ENCODE measurements at places on chromosomes 4 and X.

GRCh38 chr4:89056292-89056952 is 563 bp downstream of the FAM13A start:
- DNase-seq = no peak

DNA sequence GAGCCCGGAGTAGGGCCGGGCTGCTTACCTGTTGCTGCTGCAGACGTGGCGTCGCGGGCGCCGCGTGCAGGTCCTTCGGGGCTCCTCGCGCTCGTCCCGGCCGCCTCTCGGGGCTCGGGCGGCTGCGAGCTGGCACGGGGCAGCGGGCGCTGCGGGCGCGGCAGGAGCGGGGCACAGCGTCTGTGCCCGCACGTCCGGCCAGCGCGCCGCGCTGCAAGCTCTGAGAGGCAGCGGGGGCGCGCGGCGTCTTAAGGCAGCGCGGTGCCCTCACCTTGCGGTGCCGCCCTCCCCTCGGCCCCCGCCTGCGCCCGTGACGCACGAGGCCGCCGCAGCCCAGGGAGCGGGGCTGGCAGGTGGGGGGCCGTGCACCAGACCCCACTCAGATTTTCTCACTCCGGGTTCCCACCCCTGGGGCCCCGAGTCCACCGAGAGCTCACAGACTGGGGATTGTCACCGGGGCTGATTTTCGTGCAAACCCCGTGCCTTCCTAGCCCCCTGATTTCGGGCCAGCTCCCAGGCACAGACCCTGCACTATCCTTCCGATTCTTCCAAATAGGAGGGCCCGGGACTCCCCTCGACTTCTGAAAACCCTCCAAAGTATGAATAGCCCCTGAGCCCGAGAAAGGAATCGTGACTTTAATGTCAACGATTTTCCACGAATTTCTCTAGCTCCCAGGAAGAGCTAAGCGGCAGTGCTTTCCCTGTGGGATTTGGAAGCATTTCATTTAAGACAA is at the start of gene GPR101:
Gene GPR101, minus strand, starts transcription at position 222 of the 734 bp plus-strand sequence. CDS start 2,321 bp downstream, outside the sequence.
- DNase-seq = no peak

DNA sequence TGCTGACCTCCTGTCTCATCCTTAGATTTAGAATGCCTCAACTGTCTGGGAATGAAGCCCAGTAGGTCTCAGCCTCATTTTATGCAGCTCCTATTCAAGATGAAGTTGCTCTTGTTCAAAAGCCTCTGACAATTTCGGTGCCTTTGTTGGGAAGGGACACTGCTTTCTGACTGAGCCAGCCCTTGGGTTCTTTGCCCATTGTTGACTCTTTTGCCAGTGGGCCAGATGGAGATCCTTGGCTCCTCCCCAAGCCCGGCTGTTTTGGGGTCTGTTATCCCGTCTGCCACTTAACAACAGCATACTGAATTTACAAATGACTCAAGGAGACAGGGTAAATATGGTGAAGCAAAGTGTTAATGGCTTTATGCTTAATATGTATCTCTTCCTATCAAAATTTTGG is 58.3 kb upstream of the PRKX start:
- DNase-seq = no peak

GRCh38 chr4:11724731-11725130 is 296.0 kb upstream of the HS3ST1 start:
- DNase-seq = no peak

DNA sequence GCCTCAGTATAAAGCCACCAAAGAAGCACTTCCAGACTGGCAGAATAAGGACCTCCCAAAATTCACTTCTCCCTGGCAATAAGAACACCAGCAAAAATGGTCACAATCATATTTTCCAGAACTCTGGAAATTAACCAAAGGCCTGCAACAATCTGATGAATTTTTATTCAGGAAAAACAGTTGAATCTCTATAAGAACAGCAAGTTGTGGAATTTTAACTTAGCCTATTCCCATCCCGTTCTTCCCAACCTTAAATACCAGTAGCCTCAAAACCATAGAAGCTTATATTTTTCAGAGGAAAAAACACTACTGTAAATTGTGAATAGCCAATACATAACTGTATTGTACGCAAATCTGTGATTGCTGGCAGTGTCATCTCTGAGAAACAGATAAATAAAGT is 67.9 kb downstream of the COL25A1 start:
- no peak for DNase-seq

DNA sequence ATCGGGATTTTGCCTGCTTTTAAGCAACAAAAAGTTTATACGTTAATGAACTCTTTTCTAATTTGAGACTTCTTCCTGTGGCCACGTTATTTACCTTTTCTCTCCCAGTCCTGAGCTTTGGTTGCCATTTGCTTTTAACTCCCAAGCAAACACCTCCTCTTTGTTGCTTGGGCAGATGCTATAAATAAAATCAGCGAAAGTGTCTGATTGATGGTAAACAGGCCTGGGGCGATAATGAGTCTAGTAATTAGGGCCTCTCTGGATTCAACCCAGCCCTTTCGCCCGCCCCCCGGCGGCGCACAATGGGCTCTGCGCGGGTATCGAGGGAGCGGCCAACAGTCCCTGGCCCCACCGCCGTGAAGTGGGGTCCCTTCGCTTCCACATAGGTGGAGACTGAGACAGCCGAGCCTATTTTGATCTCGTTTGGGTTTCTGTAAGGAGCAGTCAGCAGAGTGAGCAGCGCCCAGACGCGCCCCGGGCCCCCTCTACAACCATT is 790 bp downstream of the CLGN start:
- DNase-seq = no peak

GRCh38 chr4:58617226-58617625 is 1507.0 kb upstream of the IGFBP7 start:
- DNase-seq = no peak

- peak; percentile 93 for DNase-seq
Measured at GRCh38 chrX:131734621-131735020, 190.7 kb downstream of the OR13H1 start.

GRCh38 chr4:16111533-16111932 is 27.7 kb upstream of the PROM1 start:
- DNase-seq = no peak

- no peak for DNase-seq
Measured at GRCh38 chrX:131257367-131257766, 31.7 kb downstream of the IGSF1 start.

- no peak for DNase-seq
Measured at GRCh38 chrX:49850028-49850427, 20.9 kb downstream of the PAGE4 start.

DNA sequence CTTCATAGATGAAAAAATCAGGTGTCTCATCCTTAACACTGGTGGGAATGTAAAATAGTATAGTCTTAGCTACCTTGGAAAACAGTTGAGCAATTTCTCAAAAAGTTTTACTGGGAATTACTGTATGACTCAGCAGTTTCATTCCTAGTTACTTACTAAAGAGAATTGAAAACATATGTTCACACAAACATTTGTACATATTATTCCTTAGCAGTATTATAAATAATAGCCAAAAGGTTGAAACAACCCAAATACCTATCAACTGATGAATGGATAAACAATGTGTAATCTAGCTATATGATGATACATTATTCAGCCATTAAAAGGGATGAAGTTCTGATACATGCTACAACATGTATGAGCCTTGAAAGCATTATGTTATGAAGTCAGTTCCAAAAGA is 41.7 kb downstream of the RBM46 start:
- no peak for DNase-seq

DNA sequence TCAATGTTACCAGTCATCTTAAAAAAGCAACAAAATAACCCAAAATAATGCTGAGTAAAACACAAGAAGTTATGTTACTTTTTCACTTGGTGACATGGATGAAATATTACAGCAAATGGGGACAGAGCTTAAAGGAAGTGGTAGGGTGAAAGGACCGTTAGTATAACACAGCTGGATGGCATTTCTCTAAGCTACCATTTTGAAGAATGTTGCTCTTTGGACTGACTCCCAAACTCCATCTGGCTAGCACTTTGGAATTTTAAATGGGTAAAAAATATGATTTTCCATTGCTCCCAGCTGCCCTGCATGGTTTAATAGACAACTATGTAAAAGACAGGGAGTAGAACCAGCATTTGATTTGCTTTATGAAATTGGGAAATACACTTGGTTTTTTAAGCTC is 27.6 kb downstream of the CLCN5 start:
- no peak for DNase-seq

DNA sequence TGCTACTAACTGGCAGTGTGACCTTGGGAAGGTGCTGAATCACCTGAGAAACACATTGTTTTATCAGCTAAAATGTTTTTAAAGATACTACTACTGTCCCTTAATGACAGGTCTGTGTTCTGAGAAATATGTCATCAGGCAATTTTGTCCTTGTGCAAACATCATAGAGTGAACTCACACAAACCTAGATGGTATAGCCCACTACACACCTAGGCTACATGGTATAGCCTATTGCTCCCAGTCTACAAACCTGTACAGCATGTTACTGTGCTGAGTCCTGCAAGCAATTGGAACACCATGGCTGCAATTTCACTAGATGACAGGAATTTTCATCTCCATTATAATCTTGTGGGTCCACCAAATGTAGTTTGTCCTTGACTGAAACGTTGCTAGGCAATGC is 101.3 kb upstream of the GUCY1A1 start:
- DNase-seq = no peak

GRCh38 chr4:69054578-69055200 is 41.6 kb upstream of the UGT2B7 start:
- DNase-seq = no peak

GRCh38 chr4:54165438-54165837 is 63.7 kb upstream of the PDGFRA start:
- no peak for DNase-seq

DNA sequence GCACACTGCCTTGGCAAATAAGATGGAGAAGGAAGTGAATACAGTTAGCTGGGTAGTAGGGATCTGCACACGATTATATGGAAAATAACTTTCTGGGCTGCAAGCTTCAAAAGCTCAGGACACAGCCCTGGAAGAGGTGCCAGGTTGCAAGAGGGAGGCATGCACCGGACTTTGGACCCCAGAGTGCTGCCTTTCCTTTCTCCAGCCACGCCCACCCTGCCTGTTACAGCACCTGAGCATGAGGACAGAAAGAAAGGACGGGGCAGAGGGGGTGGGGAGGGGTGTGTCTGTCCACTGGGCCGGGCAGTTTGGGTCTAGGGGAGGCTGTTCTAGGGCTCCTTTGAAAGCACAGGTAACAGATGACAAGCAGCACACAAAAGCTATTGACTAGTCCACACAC is 152.8 kb downstream of the ENPP6 start:
- no peak for DNase-seq

GRCh38 chr4:69617083-69617694 is 22.3 kb downstream of the UGT2A2 start:
- DNase-seq = no peak

- no peak for DNase-seq
Measured at GRCh38 chr4:169024762-169025161, 14.7 kb upstream of the CBR4 start.

GRCh38 chr4:7959078-7959477 is 19.4 kb upstream of the AFAP1 start:
- DNase-seq = no peak

GRCh38 chrX:70445951-70446350 is 1.3 kb downstream of the DLG3 start:
- DNase-seq = no peak

DNA sequence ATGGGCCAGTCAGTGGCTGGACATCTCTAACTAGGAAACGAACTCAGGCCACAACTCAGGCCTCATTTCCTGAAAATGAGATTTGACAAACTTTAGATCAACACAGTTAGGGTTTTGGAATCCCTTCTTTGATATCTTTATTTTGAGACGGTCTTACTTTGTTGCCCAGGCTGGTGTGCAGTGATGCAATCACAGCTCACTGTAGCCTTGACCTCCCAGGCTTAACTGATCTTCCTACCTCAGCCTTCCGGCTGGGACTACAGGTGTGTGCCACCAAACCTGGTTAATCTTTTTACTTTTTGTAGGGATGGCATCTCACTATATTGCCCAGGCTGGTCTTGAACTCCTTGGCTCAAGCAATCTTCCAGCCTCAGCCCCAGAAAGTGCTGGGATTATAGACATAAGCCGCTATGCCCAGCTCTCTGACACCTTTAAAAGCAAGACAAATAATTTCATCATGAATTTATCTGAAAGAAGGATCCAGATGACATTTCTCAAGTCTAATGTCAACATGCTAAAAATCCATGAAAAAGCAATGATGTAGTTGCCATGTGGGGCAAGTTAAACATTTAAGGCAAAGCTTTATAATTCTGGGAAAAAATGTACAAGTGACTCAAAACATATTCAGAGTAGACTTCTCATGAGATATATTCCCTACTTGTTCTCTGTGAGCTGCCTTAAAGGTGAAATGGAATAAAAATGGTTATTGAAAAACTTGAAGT is 89.1 kb upstream of the CBR4 start:
- DNase-seq = no peak

DNA sequence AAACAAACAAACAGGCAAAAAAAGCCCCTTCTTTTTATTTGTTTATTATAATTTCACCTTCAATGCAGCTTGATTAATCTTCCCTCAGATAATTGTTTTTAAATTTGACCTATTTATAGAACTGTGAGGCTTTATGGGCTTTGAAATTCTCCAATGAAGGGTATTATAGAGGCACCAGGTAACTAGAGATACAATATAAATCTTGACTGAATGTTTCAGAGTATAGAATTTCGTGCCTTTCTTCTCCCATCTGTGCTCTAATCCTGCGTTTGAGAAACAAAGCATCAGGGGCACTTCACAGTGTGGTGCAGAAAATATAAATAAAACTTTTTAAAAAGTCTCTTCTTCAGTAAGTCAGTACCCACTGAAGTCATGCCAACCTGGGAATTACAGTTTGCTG is 120.9 kb downstream of the ANKRD50 start:
- no peak for DNase-seq

GRCh38 chrX:154602766-154603437 is 16.2 kb downstream of the CTAG1B start:
- no peak for DNase-seq

- DNase-seq = peak; percentile 79
Measured at GRCh38 chrX:48937054-48937907, 18.5 kb upstream of the PIM2 start.

GRCh38 chr4:73259571-73260090 is 1.0 kb upstream of the ANKRD17 start:
- no peak for DNase-seq

DNA sequence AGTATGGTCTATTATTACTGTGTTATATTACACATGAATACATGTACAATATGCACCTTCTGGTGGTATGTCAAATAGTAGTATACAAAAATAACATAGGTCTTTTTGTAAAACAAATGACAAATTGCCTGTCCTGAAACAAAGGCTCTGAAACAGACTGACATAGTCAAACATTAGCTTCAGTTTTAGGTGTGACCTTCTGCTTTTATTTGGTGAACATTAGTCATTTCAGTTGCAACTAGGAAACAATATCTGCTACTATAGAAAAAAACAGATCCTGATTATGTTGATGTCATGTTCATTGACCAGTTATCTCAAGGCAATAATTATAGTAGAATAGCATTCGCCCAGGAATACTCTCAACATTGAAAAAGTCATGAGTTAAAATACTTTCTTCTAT is 123.0 kb downstream of the CHRNA9 start:
- no peak for DNase-seq

DNA sequence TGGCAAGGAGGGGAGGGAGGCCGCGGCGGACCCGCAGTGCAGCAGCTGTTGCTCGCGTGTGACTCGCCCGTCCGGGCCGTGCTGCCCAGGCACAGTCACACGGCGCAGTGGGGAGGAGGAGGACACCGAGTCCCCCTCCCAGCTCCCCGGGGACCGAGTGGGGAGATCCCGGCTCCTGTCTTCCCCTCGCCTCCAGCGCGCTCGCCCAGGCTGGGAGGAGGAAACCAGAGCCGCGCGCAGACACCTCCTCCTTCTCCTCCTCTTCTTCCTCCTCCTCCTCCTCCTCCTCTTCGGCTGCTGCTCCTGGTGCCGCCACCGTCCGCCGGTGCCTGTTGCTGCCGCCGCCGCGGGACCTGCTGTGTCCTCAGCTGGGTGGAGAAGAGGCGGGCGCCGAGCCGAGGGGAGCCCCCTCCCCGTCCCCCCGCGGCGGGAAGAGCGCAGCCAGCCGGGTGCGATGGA is at the start of gene TBC1D1:
Gene TBC1D1, plus strand, starts transcription at position 284 of the 459 bp plus-strand sequence. CDS start 11,012 bp downstream, outside the sequence.
- DNase-seq = no peak
